NCI-H2081 treated with DMSO at 0.1 percent for 48 hours (cell line): ENCODE measurements at places on chromosomes 16 and 17.
A peak's percentile ranks its signal among the peaks of the same experiment; 100 is the strongest.

DNA sequence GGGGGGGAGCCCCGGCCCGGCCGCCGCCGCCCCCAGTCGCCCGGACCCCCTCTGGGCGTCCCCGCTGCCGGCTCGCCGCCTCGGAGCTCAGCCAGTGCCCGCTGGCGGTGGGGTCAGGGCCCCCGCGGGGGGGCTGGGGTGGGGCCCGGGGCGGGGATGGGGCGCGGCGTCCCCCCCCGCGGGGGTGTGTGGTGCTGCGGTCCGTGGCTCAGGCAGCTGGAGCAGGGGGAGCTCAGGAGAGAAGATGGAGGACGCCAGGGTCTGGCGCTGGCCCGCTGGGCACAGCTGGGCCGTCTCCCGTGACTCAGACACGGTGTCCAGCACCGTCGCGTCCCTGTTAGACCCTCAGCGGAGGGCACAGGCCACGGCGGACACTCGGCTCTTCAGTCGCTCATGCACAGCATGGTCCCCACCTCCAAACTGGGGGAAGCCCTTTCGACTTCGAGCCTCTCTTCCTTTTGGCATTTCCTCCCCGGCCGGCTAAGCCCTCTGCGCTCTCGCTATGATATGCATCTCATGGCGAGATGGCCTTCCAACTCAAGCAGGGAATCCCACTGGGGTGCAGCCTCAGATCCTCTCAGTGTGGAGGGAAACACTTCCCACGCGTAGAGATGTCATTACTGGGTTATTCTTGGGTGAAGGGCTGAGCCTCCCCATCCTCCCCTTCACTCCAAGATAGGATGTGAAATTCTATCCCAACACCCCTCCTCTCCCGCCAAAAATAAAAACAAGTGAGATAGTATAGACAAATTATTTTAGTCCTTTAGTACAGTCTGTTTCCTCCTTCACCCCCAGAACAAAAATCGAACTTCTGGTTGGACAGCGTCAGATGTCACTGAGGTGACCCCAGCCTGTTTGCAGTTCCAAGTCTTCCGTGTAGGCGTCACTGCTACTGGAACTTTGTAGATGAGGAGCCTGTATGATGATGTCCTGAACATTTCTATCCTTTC is 522 bp upstream of the VEZF1 start:
- peak; percentile 54 for DNase-seq

DNA sequence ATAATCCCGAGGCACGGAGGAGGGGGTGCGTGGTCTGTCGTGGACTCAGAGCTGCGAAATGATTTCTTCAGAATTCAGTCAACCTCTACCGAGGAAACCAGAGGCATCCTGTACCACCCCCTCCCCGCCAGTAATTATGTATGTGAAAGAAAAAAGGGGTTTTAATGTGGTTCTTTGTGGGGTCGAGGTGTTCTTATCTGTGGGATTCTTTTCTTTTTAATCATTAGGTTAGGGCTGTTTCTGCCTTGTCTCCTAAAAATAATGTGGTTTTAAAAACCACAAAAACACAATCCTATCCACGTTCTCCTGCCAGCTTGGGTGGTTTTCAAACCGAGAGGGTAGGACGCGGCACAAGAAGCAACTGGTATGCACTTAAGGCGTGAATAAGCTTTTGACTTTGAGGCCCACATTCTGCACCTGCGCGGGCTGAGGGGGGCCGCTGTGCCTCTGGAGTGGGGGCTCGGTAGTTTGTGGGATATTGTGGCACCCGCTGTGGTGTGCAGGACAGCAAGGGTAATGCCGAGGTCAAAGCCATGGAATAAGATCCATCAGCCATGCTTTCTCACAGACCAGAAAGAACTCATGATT is 1.0 kb downstream of the SLC47A1 start:
- DNase-seq: no peak

DNA sequence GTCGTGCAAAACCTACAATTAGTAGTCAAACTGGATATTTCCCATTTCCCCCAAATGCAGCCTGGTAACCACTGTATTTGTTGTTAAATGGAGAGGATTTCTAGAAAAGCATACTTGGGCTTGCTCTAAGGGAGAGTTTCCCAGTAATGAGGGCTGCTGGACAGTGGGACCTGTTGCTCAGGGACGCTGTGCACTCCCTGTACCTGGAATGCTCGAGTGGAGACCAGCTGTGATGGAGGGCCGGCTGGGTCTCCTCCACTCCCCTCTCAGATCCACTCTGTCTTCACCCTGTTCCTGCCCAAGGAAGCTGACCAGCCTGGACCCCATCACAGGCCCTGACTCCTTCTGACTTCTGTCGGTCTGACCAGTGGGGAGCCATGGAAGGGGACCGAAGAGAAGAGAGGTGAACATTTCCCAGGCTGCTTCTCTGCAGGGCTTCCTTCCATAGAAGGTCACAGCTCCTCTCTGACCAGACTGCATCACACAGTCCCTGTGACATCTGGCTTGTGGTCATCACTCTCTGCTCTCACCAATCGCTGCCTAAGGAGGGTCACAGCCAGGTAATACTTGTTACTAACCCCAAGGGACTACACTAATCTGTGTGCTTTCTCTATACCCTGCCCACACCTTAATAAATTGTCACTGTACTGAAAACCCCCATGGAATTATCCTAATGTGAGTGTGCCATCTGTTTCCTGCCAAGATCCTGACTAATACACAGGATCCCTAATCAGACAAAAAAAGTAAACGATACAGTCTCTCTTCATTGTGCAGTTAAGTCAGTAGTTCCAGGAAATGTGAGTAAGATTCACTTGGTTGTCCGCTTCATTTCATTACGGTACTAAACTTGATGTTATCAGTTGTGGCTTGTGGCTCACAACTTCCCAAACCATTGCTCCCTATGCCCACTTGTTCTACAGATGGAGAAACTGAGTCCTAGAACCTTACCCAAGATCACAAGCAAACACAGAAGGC is 102.4 kb downstream of the CCT6B start:
- no peak for DNase-seq

DNA sequence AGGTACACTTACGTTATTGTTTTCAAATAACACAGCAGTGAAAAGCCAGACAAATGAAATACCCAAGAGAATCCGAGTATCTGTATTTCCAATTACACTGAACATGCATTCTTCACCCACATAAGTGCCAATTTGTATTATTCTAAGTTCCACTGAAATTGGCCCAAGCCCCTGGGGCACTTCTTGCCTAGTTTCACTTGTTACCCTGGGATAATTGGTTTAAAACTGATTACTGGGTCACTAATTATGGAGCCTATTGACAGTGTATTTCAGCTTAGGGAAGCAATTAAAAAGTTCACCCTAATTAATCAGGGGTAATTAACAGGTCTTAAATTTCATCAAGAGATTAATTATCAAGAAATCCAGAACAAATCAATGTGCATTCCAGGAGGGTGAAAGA is 60.5 kb upstream of the HS3ST2 start:
- no peak for DNase-seq

DNA sequence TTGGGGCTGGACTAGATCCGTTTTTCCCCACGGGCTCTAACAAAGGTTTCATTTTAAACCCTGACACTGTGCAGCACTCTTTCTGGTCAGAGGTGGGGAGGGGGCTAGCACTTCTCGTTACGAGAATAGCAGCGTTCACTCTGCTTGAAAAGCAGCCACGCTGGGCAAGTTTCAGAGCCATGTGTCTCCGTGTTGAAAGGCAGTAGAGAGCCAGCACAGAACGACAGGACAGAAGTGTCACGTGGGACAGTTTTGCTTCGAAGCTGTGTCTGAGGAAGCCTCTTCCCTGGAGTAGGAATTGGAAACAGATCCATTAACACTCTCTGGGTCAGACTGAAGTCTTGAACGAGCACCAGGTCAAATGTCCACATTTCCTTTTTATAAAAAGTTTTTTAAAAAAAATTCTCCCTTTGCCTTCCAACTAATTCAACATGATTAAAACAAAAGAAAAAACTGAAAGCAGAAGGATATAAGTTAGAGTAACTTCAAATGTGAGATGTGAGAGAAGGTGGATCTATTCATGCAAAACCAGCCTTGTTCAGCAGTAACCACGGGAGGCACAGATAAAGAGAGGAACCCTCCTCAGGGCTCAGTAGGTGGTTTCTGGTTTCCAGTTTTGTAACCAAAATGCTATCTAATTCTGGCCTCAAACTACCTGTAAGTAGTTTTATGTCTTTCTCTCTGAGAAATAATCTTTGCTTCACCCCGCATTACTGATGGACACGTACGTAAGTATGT is 65.0 kb downstream of the SMG6 start:
- no peak for DNase-seq

DNA sequence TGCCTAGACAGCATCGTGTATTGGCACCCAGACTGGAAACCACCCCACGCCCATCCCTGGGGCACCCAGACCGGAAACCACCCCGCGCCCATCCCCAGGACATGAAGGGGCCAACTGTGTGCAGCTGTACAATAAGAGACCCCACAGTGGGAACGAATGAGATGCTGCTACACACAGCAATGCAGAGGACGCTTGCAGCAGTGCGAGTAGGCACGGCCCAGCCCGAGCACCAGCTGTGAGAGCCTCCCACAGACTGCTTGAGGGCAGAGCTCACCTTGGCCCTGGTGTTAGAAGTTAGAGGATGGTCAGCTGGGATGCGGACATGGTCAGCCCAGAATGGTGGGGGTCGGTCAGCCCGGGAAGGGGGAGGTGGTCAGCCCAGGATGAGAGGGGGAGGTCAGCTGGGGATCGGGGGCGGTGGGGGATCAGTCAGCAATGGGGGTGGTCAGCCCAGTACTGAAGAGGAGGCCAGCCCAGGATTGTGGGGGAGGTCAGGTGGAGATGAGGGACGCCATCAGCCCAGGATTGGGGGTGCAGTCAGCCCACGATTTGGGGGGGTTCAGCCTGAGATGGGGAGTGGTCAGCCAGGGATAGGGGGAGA is 340.0 kb downstream of the C16orf95 start:
- DNase-seq: no peak

- DNase-seq: no peak
Observed at GRCh38 chr17:700504-701094, 14.0 kb downstream of the VPS53 start.

GRCh38 chr17:75144816-75145512 is 9.3 kb downstream of the JPT1 start:
- DNase-seq: no peak

DNA sequence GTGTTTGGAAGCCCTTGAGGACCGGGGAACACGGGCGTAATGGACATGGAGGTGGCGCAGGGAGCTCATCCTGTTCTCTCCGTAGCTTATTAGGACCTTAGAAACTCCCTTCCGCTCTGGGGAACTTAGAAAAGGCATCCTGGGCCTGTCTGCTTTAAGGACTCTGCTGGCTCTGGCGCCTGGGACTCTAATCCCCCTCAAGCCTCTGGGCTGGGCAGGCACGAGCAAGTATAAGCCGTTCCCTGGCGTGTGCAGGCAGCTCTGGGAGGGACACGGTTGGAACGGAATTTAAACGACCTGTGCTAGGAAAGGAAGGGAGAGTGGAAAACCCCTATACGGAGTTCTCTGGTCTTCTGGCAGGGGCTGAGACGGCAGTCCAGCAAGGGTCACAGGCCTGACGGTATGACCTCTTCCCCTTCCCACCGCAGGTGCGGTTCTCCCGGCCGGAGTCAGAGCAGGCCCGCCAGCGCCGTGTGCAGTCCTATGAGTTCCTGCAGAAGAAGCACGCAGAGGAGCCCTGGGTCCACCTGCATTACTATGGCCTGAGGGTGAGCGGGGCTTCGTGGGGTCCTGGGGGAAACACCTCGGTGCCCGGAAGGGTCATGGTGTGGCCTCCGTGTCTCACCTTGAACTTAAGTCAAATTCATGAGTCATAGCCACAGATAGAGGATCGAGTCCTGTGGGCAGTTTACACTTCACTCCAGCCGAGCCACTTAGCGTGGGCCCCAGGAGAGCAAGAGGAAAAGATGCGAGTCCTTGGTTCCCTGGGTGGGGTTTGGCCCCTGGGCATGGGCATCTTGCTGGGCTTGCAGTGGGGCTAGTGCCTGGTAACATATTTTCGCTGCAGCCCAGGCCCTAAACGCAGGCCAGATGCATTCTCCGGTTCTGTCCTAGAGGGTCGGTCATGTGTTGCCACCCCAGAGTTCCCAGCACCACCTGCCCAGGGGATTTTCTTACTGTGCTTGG is 17.7 kb downstream of the POLR3E start:
- no peak for DNase-seq

- DNase-seq: no peak
Observed at GRCh38 chr17:49260011-49260816, 29.6 kb upstream of the PHOSPHO1 start.

DNA sequence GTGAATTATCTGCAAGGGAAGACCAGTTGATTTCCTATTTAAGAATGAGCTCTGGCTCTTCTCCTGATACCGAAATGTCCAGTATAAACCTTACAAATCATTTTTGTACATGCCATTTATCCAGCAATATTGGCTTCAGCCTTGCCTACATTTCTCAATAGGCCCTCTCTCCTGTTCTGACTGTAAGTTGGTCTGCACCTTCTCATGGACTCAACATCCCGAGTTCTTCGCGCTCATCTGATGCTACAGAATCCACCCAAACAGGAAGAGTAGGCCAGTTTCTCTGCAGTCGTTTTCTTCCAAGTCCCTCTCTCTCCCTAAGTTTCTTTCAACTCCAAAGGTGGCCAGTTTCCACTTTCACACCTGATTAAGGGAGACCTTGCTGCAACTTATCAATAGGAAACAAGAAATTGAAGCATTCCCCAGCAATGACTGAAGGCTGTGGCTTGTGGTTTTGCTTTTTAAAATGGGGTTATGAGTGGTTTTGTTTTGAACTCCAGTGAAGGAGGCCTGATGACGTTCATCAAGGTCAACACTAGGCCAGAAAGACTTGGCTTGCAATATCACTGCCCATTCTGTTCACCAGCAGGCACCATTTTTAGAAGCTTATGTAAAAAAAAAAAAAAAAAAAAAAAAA is 383.0 kb downstream of the MAF start:
- DNase-seq: no peak
